Activated CD4-positive, CD25-positive, alpha-beta regulatory T cell treated with anti-CD3 and anti-CD28 coated beads, Interleukin-2, amount 50 U/mL, for 24 hours (primary cell): ENCODE measurements at places on chromosomes 1 and 21.

GRCh38 chr1:3244927-3245315, 175.9 kb downstream of the PRDM16 start:
- no peak for ATAC-seq

GRCh38 chr1:3852711-3853485, 4.1 kb downstream of the CEP104 start:
- ATAC-seq = no peak

DNA sequence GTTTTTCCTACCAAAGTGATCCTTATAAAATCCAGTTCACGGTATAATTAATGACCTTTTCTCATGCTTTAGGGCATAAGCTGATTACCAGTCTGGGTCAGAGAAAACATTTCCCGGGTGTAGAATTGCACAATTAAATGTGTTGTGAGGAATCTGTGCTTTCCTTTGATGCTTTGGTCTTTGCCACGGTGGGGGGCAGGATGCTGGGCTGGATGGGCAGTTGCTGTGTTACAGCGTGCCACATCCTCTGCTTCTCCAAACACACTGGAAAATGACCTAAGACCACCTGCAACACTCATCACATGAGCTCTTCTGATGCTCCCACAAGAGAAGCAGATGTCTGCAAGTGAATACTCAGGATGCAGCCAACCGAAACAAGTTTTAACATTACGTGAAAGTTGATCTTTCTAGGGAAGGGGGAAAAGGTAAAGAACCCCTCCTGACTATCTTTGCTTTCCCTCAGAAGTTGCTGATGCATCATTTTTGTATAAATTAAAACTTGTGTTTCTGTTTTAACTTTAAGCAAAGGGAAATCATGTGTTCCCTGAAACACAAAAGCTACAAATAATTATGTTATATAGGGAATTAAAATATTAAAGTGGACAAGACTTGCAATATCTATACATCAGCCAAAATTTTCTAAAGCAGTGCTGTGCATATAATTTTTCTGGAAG, 515.3 kb upstream of the NR5A2 start:
- ATAC-seq = no peak

GRCh38 chr1:26991310-26992116, 2.0 kb upstream of the TRNP1 start:
- peak; percentile 33 for ATAC-seq

- ATAC-seq = no peak
Measured at GRCh38 chr1:34839526-34840305, 19.8 kb downstream of the SMIM12 start.
